8988T (cell line): ENCODE measurements at places on chromosomes 11 and 22.

DNA sequence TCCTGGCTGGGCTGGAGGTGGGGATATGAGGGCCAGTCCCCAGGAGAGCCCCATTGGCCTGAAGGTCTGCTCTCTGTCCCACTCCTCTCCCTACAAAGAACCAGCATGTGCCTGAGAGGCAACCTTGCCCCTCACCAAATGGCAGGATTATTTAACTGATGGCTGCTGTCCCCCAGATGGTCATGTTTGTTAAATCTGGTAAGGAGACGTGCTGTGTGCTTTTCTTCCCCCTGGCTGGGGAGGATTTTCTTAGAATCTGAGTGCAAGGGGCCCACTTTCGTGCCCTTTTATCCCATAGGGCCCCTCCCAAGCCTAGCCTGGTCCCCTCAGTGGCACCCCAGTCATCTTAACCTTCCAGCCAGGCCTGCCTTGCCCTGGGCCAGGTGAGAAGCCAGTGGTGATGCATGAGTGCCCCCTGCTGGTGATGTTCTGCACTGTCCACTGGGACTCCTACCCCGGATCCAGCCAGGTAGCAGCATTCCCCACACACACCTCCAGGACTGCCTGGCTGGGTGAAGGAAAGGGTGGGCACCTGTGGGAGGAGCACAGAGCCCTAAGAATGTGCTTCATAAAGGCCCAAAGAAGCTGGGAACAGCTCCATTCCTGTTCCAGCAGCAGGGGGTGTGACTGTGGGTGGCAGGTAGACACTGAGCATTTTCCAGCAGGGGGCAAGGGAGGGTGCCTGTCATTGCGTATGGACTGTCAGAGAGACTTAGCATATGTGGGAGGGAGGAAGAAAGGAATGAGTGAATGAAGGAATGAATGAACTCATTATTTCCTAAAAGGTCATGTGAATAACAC is 28.9 kb downstream of the MFNG start:
- peak; percentile 61 for DNase-seq

DNA sequence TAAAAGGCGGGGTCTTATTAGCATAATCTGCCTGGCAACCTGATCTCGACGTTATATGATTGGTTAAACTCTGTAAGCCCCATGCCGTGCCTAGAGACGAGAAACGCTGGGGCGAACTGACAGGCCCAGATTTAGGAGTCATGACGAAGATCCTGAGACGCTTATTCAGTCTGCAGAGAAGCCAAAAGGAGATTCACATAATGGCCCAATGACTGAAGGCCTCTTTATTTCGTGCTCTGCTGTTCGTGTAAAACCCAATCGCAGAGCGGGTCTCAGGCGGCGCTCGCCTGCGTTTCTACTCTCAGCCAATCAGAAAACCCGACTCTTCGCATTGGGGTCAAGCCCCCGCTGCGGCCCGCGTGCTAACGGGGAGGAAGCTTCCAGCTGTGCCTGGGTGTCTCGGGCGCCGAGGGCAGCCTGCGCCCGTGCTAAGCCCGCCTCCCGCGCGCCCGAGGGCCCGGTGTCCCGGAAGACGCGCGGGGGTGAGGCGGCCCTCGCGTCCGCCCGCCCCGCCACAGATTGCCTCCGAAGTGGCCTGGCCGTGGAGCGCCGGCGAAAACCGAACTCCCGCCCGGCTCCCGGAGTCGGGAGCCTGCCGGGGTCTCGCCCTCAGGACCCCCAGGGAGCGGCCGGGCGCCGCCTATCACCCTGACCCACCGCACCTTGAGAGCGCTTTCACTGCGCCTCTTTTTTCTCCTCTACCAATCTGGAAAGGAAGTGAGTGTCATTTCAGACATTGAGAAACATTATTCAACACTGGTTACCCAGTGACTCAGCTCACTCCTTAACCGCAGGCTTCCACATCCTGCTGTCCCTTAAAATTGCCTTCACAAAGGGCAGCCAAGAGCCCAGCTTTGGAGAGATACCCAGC is 446 bp upstream of the PRDM10 start:
- DNase-seq = peak; percentile 91

- no peak for DNase-seq
Observed at GRCh38 chr11:67301313-67301921, 1.9 kb upstream of the SSH3 start.

DNA sequence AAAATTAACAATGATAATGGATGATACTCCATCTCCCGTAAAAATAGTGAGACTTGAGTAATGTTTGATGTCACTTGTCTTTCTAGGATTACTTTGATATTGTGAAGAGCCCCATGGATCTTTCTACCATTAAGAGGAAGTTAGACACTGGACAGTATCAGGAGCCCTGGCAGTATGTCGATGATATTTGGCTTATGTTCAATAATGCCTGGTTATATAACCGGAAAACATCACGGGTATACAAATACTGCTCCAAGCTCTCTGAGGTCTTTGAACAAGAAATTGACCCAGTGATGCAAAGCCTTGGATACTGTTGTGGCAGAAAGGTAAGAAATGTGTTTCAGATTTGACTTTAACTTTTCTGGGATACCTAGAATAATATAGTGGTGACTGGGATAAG is 48.0 kb upstream of the L3MBTL2 start:
- no peak for DNase-seq

DNA sequence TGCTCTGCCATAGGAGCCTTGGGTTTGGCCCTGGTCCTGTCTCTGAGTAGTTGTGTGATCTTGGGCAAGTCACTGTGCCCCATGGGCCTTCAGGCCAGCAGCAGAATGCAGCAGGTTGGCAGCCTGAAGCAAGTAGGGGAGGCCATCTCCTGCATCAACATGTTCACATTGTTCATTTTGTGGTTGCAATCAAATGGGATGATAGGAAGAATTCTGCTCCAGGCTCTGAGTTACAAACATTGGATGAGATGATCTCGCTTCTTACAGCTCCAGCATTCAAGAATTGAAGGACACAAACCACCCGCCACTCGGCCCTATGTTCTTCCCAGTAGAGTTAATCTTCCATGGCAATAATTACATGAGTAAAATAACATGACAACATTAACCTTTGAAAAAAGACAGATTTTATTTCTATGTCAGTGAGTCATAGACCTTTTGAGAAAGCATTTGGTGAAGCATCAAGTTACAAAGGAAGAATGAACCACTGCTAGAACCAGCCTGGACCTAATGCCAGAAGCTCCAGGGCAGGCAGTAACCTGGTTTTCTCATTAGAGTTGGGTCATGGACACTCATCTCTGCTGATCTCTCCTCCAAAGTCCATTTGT is 308.3 kb upstream of the NCAM1 start:
- no peak for DNase-seq

- no peak for DNase-seq
Observed at GRCh38 chr11:110968348-110969062, 256.3 kb upstream of the ARHGAP20 start.

DNA sequence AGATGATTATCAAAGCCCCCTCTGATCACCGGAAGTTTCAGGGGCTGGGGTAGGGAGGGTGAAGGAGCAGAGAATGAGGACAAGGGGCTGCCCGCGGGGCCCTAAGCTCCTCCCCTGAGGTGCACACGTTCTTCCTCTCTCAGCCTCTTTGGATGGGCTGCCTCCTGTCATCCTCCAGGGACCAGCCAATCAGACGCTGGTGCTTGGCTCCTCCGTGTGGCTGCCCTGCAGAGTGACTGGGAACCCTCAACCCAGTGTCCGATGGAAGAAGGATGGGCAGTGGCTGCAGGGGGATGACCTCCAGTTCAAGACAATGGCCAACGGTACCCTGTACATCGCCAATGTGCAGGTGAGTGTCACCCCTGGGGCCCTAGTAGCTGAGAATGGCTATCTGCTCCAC is 7.5 kb downstream of the ROBO3 start:
- no peak for DNase-seq

DNA sequence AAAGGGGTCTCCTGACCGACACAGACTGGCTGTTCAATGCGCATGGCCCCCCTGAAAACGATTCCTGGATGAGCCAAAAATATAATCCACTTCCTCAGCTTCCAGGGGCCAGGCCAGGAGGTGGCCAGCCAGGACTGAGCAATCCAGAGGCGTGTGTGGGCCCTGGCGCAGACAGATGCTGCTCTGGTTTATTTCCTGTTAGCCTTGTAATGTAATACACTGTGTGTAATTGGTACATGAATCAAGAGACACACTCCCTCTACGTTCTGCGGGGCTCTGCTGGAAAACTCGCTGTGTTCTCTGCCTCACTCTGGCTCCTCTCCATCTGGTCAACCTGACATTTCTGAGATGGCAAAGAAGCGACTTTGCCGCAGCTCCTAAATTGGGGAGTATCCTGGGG is 26.3 kb upstream of the ISX start:
- DNase-seq = no peak

DNA sequence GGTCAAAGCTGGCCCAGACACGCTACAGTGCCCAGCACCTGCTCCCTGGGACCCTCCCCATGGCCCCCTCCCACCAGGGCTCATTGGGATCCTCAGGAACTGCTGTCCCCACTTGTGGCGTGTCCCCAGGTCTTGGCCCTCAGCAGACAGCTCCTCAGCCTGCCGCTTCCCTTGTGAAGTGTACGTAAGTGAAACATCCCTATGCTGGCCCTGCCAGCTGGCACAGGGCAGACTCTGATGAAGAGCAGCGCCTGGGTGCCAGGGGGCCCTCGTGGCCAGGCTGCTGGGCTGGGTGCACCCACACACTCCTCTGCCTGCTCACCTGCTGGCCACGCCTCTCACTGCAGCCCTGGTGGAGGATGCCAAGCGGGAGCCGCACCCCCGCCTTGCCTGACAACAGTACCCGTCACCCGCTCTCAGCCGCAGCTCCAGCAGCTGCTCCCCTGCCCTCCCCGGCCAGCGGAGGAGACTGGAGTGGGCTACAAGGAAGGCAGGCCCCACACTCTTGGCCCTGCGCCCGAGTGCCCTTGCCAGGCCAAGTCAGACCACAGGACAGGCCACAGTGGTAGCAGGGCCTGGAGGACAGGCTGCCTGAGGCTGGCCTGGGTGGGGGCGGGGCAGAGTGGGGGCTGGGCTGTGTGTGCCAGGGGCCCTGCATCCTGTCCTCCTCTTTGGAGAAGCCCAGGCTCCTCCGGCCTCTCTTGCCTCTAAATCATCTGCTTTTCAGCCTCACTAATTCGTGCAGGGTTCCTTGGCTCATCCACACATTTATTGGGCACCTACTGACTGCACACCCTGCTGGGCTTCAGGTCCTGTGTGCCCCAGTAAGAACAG is 39.5 kb downstream of the IGF2 start:
- no peak for DNase-seq

- no peak for DNase-seq
Observed at GRCh38 chr11:28209906-28210305, 101.7 kb downstream of the METTL15 start.

- DNase-seq = no peak
Observed at GRCh38 chr11:95977534-95978174, 53.7 kb upstream of the MTMR2 start.

- no peak for DNase-seq
Observed at GRCh38 chr22:26887916-26888315, 230.5 kb downstream of the MIAT start.

DNA sequence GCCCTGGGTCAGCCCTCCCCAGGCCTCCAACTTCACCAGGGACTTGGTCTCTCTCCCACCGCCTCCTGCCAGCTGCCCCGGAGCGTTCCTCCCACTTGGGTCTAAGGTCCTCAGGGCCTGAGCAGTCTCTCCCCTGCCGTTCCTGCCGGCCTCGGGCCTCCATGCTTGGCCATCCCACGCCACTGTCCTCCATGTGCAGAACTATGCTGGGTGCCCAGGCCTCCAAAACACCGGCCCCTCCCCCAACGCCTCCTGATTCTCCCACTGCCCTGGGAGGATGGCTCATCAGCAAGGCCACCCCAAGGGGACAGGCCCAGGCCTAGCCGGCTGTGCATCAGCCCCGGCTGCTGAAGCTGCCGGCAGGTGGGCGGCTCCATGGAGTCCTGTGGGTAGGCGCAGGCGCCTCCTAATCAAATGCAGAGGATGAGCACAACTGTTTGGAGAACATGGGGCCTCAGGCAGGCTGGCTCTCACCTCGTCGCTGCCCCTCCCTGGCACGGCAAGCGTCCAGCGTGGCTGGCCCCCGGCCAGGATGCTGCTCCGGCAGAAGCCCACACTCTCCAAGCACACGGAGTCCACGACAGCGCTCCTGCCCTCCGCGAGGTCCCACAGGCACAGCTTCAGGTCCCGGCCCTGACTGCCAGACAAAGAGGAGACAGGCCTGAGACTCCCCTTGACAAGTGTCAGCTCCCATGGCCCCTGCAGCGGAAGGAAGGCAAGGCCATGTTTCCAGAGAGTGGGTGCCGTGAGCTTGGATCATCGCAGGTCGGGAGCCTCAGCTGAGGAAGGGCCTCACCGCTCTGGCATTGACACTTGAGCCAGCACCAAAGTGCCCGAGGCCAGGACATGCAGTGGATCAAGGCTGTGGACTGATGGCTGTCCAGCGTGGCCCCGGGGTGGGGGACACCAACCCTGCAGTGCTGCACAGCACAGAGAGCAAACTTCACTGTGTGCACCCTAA is 42.6 kb downstream of the GNB1L start:
- DNase-seq = no peak

GRCh38 chr11:1643146-1643690 is 13.6 kb downstream of the KRTAP5-5 start:
- DNase-seq = no peak

GRCh38 chr11:11407065-11407762 is 54.2 kb upstream of the CSNK2A3 start:
- no peak for DNase-seq

GRCh38 chr11:118232659-118233058 is 7.8 kb upstream of the JAML start:
- no peak for DNase-seq

- no peak for DNase-seq
Observed at GRCh38 chr22:37202001-37202555, 10.2 kb downstream of the SSTR3 start.

DNA sequence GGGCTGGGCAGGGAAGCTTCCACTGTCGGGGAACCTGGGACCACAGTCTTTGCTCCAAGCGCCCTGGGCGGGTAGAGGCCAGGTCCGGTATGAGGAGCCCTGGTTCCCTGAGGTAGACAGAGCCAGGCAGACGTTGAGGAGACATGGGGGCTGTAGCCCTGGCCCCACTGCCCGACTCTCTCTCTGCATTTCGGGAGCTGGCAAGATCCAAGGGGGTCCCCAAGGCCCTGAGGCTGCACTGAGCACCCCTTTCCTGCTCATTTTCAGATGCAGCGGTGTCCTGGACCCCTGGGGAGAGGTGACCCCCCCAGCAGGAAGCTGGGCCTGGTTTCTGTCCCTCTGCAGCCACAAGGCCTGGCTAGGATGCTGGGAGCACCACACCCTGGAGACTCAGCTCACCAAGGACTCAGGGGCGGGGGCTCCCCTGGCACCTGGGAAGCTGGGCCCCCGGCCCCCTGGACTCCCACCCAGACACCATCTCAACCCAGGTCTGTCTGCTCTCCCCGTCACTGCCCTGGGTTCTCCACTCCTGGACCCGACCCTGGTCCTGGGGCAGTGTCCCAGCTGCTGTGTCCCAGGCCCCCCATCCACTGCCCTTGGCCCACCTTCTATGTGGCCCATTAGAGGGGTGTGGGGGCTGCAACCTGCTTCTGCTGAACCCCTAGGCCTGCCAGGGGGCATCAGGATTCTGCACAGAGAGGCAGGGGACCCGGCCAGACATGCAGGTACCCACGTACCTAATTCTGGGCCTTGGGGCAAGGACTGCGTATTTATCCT is 15.0 kb upstream of the MUC6 start:
- DNase-seq = no peak

GRCh38 chr22:28151151-28151816 is 232.2 kb upstream of the PITPNB start:
- no peak for DNase-seq

- DNase-seq = no peak
Observed at GRCh38 chr22:27378311-27378800, 423.2 kb downstream of the MN1 start.

GRCh38 chr11:967995-968751 is 42.5 kb downstream of the AP2A2 start:
- no peak for DNase-seq

- peak; percentile 14 for DNase-seq
Observed at GRCh38 chr11:3189886-3190583, 24.9 kb upstream of the OSBPL5 start.
